MCF 10A (cell line): ENCODE measurements at places on chromosomes 3 and 15. TPM values are rescaled to one million over a fixed set of nuclear protein-coding genes. Genes with fewer than 3 reads are reported as not detected.

- peaks cover 31% of the 10 kb centered on the region for H3K4me1 ChIP-seq
- H3K4me3 ChIP-seq = peak overlapping the region; percentile 97
- peak; percentile 34 for DNase-seq
- H3K27me3 ChIP-seq = no peaks in the 10 kb centered on the region
Measured at GRCh38 chr3:113018536-113019181, 27.9 kb downstream of the GTPBP8 start.

DNA sequence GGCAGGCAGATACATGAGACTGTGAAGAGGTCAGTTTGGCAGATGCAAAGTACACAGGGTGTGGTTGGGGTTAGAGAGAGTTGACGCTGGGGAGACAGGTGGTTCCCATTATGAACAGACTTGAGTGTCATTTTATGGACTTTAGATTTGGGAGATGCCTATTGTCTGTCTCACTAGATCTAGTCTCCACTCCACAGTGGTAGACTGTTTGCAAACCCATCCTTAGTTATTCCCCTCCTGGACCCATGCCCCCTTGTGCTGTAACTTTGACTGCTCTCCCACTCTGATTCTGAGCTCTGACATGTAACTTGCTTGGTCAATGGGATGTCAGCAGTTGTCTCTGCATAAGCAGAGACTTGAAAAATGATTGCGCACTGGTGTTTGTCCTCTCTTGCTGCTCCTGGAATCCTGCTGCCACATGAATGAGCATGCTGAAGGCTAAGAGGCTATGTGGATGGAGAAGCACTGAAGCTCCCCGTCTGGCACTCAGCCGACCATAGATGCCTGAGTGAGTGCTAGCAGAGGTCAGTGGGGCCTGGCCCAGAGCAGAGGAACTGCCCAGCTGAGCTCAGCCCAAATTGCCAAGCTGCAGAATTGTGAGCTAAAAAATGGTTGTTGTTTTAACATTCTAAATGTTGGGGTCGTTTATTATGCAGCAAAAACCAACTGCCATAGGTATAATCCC, 88.2 kb downstream of the FAM43A start:
- peaks cover 16% of the 10 kb centered on the region for H3K4me1 ChIP-seq
- H3K27ac ChIP-seq = no peak overlapping the region
- peaks cover 31% of the 10 kb centered on the region for H3K27me3 ChIP-seq
- no peak overlapping the region for H3K4me3 ChIP-seq
- no peaks in the 10 kb centered on the region for H3K36me3 ChIP-seq
- no peak for DNase-seq

The GUCA1C gene
- not detected in 2 replicates for total RNA-seq

DNA sequence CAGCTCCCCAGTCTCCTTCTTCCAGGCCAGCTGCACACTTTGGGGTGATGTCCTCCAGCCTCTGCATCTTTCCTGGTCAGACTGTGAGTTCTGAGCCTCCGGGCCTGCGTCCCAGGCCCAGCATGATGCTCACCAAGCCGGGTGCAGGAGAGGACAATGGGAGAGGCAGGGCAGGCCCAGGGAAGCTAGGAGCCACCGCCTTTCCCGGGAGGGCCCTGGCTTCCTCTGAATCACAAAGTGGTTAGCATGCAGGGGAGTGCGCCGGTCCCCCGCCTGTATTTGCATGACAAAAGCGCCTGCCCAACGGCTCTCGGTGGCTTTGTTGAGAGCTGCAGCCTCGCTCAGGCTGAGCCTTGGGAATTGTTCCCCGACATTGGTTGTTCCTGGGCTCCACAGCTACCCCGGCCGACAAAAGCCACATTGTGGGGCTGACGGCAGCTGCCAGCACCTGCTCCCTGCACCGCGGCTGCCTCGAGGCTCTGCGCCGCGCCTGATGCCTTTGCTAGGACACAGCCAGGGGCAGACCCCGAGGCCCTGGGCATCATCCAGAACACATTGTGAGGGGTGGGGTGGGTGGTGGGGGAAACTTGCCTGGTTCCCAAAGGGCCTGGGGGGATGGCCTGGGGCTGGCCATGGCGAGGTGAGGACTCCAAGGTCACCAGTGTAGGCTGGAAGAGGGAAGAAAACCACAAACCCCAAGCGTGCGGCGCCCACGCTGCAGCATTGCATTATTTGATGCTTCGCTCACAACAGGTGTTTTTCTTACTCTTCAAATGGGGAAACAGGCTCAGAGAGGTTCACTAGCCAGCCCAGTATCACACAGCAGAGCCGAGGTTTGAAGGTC, 20.0 kb upstream of the KLF13 start:
- peak; percentile 26 for DNase-seq
- peaks cover 5% of the 10 kb centered on the region for H3K4me1 ChIP-seq
- H3K4me3 ChIP-seq = no peak overlapping the region
- no peaks in the 10 kb centered on the region for H3K27me3 ChIP-seq
- no peak overlapping the region for H3K27ac ChIP-seq

GRCh38 chr3:25430935-25431770, 3.1 kb downstream of the RARB start:
- peaks cover 31% of the 10 kb centered on the region for H3K27me3 ChIP-seq
- H3K4me3 ChIP-seq = no peak overlapping the region
- DNase-seq = no peak
- H3K27ac ChIP-seq = no peak overlapping the region
- H3K4me1 ChIP-seq = no peaks in the 10 kb centered on the region

The DLEC1 gene
- 1.3 TPM in 1 of 2 replicates, not detected in the other for total RNA-seq

The RNU5B-1 gene
- total RNA-seq = not detected in 2 replicates

DNA sequence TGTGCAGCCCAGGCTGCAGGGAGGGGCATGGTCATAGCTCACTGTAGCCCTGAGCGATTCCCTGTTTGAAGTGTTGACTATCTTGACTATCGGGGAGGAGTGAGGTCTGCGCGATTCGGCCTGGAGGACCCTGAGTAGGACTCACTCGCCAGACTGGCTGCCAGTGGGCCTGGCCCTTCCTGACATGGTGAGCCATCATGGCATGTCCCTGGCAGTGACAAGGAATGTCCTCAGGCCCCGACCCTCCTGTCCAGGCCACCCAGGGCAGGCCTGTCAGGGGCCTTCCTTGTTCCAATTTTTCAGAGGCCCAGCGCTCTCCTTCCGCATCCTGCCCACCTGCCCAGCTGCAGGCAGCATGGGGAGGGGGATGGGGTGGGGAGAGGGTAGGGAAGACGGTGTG, 5.2 kb upstream of the OCA2 start:
- no peak for DNase-seq
- H3K27me3 ChIP-seq = no peaks in the 10 kb centered on the region
- no peak overlapping the region for H3K4me3 ChIP-seq
- peaks cover 6% of the 10 kb centered on the region for H3K36me3 ChIP-seq

The SENP8 gene
- total RNA-seq = 3.8 and 5.0 TPM in 2 replicates

GRCh38 chr3:149947231-149947630, 23.5 kb downstream of the PFN2 start:
- H3K27me3 ChIP-seq = no peaks in the 10 kb centered on the region
- no peaks in the 10 kb centered on the region for H3K4me1 ChIP-seq
- peaks cover 34% of the 10 kb centered on the region for H3K36me3 ChIP-seq
- DNase-seq = no peak
- H3K4me3 ChIP-seq = no peak overlapping the region

The ROPN1 gene
- total RNA-seq = not detected in 2 replicates

- DNase-seq = no peak
- H3K27me3 ChIP-seq = no peaks in the 10 kb centered on the region
- no peak overlapping the region for H3K27ac ChIP-seq
- H3K36me3 ChIP-seq = no peaks in the 10 kb centered on the region
Measured at GRCh38 chr3:144364737-144365136, 393.1 kb downstream of the DIPK2A start.

DNA sequence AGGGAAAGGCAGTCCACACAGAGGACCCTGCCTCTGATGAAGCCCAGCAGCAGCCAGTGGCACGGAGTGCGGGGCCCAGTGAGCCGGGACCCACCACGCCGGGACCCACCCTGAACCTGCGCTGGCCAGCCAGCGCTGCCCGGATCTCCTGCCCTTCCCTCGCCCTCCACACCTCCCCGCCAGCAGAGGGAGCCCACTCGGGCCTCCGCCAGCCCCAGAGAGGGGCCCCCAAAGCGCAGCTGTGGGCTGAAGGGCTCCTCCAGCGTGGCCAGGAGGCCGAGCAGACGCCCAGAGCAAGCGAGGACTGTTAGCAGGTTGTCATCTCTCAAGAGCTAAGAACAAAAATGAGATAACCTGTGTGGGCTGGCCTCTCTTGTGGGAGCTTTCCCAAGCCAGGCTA, 81.3 kb upstream of the ATP10A start:
- H3K4me3 ChIP-seq = no peak overlapping the region
- H3K27ac ChIP-seq = no peak overlapping the region
- no peak for DNase-seq
- H3K36me3 ChIP-seq = no peaks in the 10 kb centered on the region

The GPR62 gene
- total RNA-seq = not detected in 2 replicates

DNA sequence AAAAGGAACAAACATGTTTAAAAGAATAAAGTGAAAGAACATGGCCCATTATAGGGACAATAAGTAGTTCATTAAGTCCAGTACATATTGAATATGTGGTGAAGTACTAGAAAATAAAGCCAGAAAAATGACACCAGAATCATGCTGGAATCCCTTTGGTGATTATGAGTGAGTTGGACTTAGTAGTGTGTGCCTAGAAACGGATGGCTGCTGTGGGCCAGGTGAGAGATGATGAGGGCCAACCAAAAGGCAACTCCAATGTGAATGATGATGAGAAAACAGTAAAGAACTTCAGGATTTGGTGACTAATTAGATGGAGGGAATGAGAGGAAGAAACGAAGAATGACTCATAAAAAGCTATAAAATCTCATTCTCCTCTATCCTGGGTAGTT, 3.3 kb downstream of the CRYGS start:
- H3K36me3 ChIP-seq = peaks cover 24% of the 10 kb centered on the region
- H3K4me1 ChIP-seq = peaks cover 13% of the 10 kb centered on the region
- H3K27ac ChIP-seq = no peak overlapping the region
- H3K27me3 ChIP-seq = no peaks in the 10 kb centered on the region

DNA sequence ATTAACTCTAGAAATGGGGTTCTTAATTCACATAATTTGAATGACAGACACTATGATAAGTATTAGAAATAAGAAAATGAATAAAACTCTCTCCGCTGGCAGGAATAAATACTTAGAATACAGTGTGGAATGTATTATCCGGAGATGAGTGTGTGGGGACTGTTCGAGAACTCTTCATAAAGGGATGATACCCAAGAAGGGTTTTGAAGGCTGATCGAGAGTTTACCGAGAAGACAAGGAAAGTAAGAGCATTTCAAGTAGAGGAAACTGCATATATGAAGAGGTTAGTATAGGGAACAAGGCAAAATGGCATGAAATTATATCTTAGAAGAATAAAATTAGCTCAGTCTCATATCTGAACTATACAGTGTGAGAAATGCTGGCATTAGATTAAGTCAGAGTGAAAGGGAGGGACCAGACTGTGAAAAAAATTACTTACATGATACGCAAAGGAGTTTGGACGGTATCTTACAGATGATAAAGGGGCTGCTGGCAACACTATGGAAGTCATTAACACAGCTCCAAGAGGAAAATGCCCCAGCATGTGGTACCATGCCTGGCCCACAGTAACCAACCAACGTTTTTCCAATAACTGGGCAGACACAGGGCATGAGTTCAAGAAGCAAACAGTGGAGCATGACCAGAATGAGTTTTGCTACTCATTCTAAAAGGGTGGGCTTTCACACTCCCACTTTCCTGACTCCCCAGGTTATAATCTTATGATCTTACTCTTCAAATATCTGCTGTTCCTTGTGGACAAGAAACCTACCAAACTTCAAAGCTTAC, 6.5 kb downstream of the DCBLD2 start:
- H3K27ac ChIP-seq = peak overlapping the region; percentile 7
- H3K27me3 ChIP-seq = no peaks in the 10 kb centered on the region
- no peak overlapping the region for H3K4me3 ChIP-seq
- no peak for DNase-seq
- H3K36me3 ChIP-seq = peaks cover 9% of the 10 kb centered on the region
- peaks cover 29% of the 10 kb centered on the region for H3K4me1 ChIP-seq

The SFMBT1 gene
- total RNA-seq = 11.5 and 11.8 TPM in 2 replicates

- peak overlapping the region; percentile 73 for H3K27ac ChIP-seq
- no peaks in the 10 kb centered on the region for H3K36me3 ChIP-seq
- no peaks in the 10 kb centered on the region for H3K27me3 ChIP-seq
- H3K4me3 ChIP-seq = peak overlapping the region; percentile 50
Measured at GRCh38 chr15:67884514-67885174, 44.8 kb upstream of the RNU6-1 start.

The ECE2 gene
- total RNA-seq = not detected in 2 replicates

- peak; percentile 56 for DNase-seq
- no peaks in the 10 kb centered on the region for H3K36me3 ChIP-seq
- H3K27me3 ChIP-seq = no peaks in the 10 kb centered on the region
- peak overlapping the region; percentile 55 for H3K4me3 ChIP-seq
Measured at GRCh38 chr3:146164971-146165769, 4.2 kb upstream of the PLOD2 start.

GRCh38 chr15:34729056-34729455, 25.7 kb downstream of the GJD2 start:
- no peaks in the 10 kb centered on the region for H3K36me3 ChIP-seq
- DNase-seq = no peak
- no peaks in the 10 kb centered on the region for H3K27me3 ChIP-seq

GRCh38 chr3:99925584-99926230, 108.0 kb downstream of the CMSS1 start:
- no peak overlapping the region for H3K4me3 ChIP-seq
- peak; percentile 58 for DNase-seq
- H3K36me3 ChIP-seq = no peaks in the 10 kb centered on the region
- H3K27me3 ChIP-seq = no peaks in the 10 kb centered on the region
- peak overlapping the region; percentile 55 for H3K27ac ChIP-seq

The REC114 gene
- total RNA-seq = not detected in 2 replicates

DNA sequence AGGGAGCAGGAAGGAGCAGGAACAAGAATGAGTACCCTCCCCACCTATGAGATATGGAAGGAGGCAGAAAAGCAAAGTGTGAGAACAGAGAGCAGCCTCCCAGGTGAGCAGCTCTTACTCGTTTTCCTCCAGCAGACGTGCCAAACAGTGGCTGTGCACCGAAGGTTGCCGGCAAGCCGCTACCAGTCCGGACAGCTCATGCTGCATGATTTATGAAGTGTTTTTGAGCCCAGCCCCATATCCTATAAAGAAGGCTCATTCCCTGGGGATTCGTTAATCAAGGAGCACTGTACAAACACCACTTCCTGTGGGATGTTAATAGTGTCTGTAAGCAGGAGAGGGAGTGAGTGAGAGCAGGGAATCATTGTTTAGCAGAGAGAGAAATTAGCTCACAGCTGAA, 118.3 kb upstream of the FOXB1 start:
- peak; percentile 77 for DNase-seq
- H3K36me3 ChIP-seq = peaks cover 6% of the 10 kb centered on the region
- H3K4me3 ChIP-seq = peak overlapping the region; percentile 39
- peaks cover 13% of the 10 kb centered on the region for H3K4me1 ChIP-seq

- H3K27me3 ChIP-seq = peaks cover 23% of the 10 kb centered on the region
- H3K4me1 ChIP-seq = peaks cover 16% of the 10 kb centered on the region
Measured at GRCh38 chr15:72319360-72319984, 485 bp downstream of the CELF6 start.

DNA sequence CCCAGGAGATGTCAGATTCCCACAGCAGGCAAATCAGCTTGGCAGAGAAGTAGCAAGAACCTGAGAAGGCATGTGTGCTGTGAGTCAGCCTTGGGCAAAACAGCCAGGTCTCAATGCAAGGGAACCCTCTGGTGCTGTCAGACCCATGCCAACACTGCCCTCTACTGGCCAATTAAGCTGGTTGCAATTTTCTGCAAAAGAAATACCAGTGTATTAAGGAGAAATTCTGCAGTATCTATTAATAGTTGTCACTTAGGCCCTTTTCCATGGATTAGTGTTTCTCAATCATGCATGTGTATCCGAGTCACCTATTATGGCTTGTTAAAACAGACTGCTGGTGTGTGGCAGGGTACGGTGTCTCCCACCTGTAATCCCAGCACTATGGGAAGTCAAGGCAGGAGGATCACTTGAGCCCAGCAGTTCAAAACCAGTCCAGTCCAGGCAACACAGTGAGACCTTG, 26.2 kb downstream of the MAP4 start:
- peak overlapping the region; percentile 69 for H3K27ac ChIP-seq
- peaks cover 18% of the 10 kb centered on the region for H3K4me1 ChIP-seq
- H3K36me3 ChIP-seq = peaks cover 45% of the 10 kb centered on the region
- no peaks in the 10 kb centered on the region for H3K27me3 ChIP-seq

The EXD1 gene
- total RNA-seq = 0.12 and 0.37 TPM in 2 replicates
